ENCODE measurements at places on chromosomes 6 and 20.
A peak's percentile ranks its signal among the peaks of the same experiment; 100 is the strongest.

GRCh38 chr6:12584631-12585405, 131.7 kb upstream of the PHACTR1 start:
- no peak for DNase-seq

- no peak for DNase-seq
Measured at GRCh38 chr20:40459299-40459698, 229.7 kb downstream of the MAFB start.

GRCh38 chr20:50692552-50692933, 1.2 kb upstream of the RIPOR3 start:
- DNase-seq, result no peak

DNA sequence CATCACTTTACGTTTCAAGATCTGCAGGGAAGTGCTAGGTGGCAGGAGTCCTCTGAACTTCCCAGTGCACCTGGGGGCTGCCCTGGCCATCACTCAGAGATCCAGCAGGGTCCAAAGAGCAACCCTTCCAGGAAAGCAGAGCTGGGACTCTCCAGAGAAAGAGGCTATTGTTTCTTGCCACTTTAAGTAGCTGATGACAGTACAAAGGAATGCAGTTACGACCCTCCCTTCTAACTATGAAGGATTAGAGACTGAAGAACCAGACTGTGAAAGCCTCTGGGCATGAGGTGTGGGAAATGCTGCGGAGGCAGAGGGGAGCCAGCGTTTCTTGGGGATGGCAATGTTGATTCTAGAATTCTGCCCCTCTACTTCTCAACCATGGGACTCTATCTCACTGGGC, 189.1 kb upstream of the SUPT3H start:
- peak; percentile 50 for DNase-seq

GRCh38 chr6:166977621-166978525, 21.3 kb upstream of the CEP43 start:
- DNase-seq, result no peak

Measured in neuronal stem cell (in vitro differentiated cells).